ENCODE measurements at places on chromosomes 2 and 18.

DNA sequence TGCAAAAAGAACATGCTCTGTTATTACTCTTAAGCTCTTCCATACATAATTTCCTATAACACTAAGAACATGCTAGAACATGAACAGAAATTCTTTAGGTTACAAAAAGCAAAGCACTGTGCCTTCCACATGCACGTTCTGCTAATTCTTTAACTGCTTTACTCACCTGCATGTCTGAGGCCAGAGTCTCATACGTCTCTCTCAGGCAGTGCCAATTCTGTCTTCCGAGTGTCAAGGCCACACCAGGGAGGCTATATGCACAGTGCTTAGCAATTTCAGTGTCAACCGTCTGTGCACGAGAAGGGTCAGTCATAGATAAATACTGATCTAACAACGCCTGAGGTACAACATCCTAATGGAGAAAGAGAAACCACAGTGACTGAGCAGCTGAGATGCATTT lies 55.1 kb downstream of the PPP4R1 start:
- DNase-seq = no peak
- H3K4me3 ChIP-seq = no peak overlapping the region
- H3K27me3 ChIP-seq = no peaks in the 10 kb centered on the region
- H3K27ac ChIP-seq = no peak overlapping the region
- no peaks in the 10 kb centered on the region for H3K4me1 ChIP-seq

GRCh38 chr2:231926180-231926741 lies at the start of gene NPPC:
NPPC (minus strand) TSS chr2:231926396; CDS start chr2:231926249, 147 bp downstream.
- peaks cover 12% of the 10 kb centered on the region for H3K4me1 ChIP-seq
- DNase-seq = peak; percentile 45
- peaks cover 59% of the 10 kb centered on the region for H3K27me3 ChIP-seq
- peak within 1 kb of the TSS; percentile 33 for H3K4me3 ChIP-seq
- H3K27ac ChIP-seq = no peak within 1 kb of the TSS
- H3K36me3 ChIP-seq = no peaks in the 10 kb centered on the region

- H3K27me3 ChIP-seq = no peaks in the 10 kb centered on the region
- H3K4me3 ChIP-seq = no peak overlapping the region
- no peaks in the 10 kb centered on the region for H3K36me3 ChIP-seq
- no peak for DNase-seq
- no peaks in the 10 kb centered on the region for H3K4me1 ChIP-seq
Measured at GRCh38 chr2:6474161-6475140, 391.3 kb downstream of the CMPK2 start.

DNA sequence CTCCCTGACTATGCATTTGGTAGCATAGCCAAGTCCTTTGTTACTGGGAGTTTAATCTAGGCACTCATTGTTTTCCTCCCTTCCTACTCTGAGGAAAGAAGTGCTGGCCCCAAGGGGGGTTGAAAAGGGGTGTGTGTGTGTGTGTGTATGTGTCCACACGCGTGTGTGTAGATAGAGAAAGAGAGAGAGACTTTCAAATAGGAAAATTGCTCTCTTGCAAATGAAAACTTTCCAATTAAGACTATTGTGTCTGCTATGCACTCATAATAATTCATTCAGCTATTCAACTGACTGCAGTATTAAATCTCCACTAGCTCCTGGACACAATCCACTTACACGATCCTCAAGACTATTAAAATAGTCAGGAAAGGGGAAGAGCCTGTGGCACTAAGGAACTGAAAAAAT lies 92.9 kb upstream of the CSRNP3 start:
- H3K27me3 ChIP-seq = no peaks in the 10 kb centered on the region
- no peak for DNase-seq
- no peaks in the 10 kb centered on the region for H3K36me3 ChIP-seq
- no peak overlapping the region for H3K4me3 ChIP-seq
- H3K27ac ChIP-seq = no peak overlapping the region
- no peaks in the 10 kb centered on the region for H3K4me1 ChIP-seq

- H3K4me3 ChIP-seq = no peak overlapping the region
- H3K4me1 ChIP-seq = peaks cover 2% of the 10 kb centered on the region
- peak; percentile 47 for DNase-seq
- no peaks in the 10 kb centered on the region for H3K36me3 ChIP-seq
Measured at GRCh38 chr2:174259981-174260380, 11.6 kb upstream of the OLA1 start.

DNA sequence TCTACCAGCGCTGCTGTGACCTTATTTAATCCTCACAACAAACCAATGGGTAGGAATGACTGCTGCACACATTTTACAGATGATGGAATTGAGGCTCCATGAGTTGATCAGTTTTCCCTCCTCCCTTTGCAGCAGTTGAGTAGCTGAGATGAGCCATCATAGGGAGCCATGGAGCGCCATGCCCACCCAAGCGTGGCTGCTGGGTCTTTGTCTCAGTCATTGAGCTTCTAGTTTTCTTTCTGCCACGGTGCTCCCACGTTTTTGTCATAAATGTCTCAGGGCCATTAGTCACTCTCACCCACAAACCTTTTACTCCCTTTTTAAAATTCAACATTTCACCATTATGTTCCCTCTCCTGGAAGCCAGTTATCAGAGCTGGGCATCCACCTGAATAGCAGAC lies 45.8 kb downstream of the TMEM17 start:
- no peaks in the 10 kb centered on the region for H3K36me3 ChIP-seq
- no peaks in the 10 kb centered on the region for H3K27me3 ChIP-seq

- H3K4me1 ChIP-seq = peaks cover 5% of the 10 kb centered on the region
- no peak overlapping the region for H3K27ac ChIP-seq
- no peak overlapping the region for H3K4me3 ChIP-seq
- no peaks in the 10 kb centered on the region for H3K36me3 ChIP-seq
Measured at GRCh38 chr2:10034333-10035052, 8.9 kb upstream of the KLF11 start.

- H3K4me1 ChIP-seq = no peaks in the 10 kb centered on the region
- H3K4me3 ChIP-seq = no peak overlapping the region
- no peaks in the 10 kb centered on the region for H3K27me3 ChIP-seq
- peak; percentile 49 for DNase-seq
- H3K27ac ChIP-seq = no peak overlapping the region
Measured at GRCh38 chr2:150255528-150255927, 231.9 kb downstream of the RND3 start.

- H3K27me3 ChIP-seq = no peaks in the 10 kb centered on the region
- H3K36me3 ChIP-seq = no peaks in the 10 kb centered on the region
- H3K4me3 ChIP-seq = no peak overlapping the region
- H3K27ac ChIP-seq = no peak overlapping the region
- DNase-seq = peak; percentile 12
Measured at GRCh38 chr2:70381235-70381634, 79.4 kb upstream of the FAM136A start.

Measured in astrocyte (in vitro differentiated cells and primary cell).